ENCODE measurements at places on chromosomes 6 and 20.
A peak's percentile ranks its signal among the peaks of the same experiment; 100 is the strongest.

DNA sequence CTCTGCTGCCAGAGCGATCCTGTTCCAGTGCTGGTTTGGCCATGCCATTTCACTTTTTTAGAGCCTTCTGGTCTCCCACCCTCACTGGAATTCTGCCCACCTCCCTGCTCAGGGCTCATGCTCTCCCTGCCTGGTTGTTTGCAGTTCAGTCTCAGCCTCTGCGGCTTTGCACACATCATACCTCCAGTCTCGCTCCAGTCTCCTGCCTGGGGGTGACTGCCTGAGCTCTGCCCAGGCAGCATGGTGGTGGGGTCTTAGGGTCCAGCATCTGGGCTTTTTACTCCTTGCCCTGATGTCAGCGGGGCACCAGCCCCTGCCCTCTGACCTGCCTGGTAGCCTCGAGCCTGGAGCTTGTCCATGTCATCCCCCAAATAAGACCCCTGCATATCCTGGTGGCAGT, 30.9 kb downstream of the CD83 start:
- no peak for DNase-seq

DNA sequence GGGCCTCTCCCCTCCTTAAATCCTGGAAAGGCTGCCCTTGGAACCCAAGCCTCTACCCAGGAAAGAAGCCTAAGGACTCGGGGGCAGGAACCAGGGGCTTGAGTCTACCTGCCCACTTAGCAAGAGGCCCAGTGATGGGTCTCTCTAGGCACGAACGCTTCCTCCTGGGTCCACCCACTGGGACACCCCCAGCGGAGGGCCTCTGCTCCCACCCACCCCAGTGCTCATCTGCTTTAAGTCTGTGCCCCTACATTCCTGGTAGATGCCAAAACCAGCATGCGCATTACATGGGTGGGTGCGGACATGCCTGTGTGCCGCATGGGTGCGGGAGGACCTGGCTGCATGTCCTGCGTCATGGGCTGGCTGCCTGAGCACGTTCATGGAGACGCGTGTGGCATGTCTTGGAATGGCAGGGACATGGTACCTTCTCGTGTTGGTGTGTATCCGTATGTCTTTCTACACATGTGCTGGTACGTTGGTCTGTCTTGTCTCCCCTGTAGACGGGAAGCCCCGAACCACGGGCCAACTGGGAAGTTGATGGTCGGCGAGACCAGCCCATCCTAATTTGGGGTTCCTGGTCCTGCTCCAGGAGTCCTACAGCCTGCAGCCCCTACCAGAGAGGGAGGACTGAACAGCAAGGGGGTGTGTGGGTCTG, 29.3 kb downstream of the SNPH start:
- DNase-seq = peak; percentile 79

GRCh38 chr6:164859816-164860215, 449.6 kb downstream of the C6orf118 start:
- DNase-seq = no peak

DNA sequence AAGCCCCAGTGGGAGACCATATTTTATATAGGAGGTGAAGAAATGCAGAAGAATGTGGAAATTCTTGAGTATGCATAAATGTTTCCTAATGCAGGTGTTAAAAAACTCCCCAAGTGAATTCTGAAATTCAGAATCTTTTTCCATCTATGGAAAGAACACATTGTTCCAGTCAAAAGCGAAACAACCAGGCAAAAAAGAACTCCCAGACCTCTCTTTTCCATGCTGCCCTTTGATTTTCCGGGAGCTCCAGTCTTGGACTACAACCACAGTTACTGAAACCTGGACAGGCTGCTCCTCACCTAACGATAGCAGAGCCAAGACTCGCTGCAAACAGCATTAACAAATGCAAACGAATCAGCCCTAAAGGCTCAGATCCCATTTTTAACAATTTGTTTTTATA, 108.7 kb upstream of the CNKSR3 start:
- DNase-seq = no peak

DNA sequence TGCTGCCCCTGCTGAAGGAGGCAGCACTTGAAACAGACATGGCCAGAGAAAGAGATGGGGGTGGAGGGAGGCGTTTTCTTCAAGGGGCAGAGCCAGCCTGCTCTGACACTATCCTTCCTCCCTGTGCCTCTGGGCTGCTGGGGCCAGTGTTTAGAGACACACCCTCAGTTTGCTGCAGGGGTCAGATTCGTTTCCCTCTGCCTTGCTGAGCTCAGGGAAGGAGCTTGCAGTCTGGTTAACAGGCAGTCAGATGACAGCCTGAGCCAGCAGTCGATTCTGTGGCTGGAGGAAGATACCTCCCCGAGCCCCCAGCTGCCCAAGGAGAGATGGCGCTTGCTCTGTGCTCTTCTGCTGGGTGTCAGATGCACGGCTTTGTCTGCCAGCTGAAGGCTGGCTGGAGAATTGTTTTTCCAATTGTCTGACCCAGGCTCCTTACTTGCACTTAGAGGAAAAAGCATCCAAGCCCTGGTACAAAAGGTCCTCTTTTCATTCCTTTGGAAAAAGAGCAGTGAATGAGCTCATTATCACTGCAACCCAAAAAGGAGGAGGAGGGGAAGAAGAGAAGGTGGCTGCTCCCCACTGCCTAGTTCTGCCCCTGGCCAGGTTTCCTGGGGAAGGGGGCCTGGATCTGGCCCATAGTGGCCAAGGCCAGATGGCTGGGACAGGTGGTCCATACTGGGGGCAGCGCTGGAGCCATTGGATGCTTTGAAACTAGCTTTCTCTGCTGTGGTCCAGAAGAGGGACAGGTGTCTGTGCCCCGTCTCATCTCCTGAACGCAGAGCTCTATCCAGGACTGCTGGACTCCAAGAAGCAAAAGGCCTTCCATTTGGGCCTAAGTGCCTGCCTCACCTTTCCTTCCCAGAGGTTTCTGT, 88.2 kb downstream of the TCP11 start:
- no peak for DNase-seq

- no peak for DNase-seq
Measured at GRCh38 chr6:141744194-141744925, 388.4 kb upstream of the GJE1 start.

DNA sequence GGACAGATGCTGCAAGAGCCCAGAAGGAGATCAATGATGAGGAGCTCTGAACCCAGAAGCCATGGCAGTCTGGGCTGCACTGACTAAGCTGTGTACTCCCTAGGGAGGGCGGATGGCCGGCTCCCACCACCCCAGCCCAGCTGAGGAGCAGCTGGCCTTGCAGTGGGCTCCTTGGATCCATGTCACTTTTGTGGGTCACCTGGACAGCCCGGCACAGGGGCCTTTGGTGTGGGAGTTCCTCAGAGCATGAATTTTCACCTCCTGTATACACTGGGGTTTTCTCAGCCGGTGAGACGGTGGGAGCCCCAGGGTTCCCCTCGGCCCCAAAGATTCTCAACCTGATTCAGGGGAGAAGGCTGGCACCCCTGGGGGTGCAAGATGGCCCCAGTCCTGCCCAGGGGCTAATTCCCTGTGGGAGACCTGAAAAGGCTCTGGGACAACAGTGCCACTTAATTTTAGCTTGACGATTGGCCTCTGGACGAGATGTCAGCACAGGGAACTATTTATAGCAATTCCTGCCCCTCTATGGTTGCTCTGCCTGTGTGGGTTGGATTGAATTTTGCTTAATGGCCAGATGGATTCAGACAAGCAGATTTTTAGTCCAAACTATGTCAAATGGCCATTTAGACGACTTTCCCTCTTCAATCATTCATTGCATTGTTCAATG, 121.6 kb upstream of the PMEPA1 start:
- DNase-seq = no peak

DNA sequence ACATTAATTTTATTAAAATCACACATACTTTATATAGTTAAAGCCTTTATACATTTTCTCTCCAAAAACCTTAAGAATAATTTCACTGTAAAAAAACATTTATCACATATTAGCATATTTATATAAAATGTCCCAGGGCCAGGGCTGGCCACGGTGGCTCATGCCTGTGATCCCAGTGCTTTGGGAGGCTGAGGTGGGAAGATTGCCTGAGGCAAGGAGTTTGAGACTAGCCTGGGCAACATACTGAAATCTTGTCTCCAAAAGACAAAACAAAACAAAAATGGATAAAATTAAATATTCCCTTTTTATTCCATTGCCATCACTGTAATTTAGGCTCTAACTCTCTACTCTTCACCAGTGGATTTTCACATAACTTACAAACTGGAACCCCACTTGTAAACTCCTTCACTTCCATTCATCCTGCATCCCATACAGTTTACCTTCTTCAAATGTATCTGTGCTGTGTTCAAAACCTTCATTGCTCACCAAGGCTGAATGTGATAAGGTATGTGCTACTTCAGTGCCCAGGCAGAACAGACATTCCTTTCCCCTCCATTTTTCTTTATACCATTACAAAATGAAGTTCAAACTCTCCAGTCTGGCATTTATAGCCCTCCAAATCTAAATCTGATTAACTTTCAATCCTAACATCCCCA, 42.9 kb upstream of the PIM1 start:
- no peak for DNase-seq

- no peak for DNase-seq
Measured at GRCh38 chr6:161215876-161216615, 57.8 kb downstream of the AGPAT4 start.

DNA sequence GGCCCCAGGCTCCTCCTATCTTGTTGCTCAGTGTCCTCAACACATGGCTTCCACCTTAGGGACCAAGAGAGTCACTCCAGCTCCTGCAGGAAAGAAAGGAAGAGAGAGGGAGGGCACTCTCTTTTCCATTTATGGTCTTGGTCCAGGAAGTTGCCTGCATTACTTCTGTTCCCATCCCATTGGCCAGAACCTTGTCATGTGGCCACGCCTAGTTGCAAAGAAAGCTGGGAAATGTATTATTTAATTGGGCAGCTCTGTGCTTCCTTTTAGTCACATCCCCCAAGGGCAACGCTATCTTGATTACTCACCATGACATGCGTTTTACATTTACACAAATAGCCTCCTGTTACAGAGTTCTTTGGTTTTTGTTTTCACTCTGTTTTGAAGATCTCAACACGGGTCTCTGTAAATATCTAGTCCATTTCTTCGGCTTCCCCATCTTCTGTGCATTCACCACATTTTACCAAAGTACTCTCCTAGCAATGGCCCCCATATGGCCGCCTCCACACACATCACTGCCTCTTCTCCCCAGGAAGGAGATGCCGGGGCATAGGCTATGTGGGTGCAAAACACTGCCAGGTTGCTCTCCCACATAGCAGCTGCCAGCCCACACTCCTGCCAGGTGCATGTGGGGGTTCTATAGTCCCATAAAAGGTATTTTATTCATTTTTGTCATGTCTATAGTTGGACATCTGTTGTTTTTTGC, 35.7 kb upstream of the ZMYND8 start:
- no peak for DNase-seq

DNA sequence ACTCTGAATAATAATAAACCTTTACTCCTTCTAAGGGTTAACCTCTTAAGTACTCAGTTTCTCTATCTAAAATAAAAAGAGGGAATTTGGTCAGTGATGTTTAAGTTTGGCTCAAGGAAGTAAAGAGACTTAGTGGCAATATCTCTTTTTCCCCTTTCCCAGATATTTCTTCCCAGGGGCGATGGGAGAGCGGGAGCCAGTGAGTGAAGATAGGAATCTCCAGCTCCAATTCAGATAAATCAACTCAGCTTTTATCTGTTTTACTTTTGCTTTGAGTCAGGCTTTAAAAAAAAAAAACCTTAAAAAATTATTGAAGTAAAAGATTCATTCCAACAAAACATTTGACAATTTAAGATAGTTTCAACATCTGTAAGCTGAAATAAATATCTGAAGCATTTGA, 45.4 kb upstream of the SNRPB2 start:
- no peak for DNase-seq

DNA sequence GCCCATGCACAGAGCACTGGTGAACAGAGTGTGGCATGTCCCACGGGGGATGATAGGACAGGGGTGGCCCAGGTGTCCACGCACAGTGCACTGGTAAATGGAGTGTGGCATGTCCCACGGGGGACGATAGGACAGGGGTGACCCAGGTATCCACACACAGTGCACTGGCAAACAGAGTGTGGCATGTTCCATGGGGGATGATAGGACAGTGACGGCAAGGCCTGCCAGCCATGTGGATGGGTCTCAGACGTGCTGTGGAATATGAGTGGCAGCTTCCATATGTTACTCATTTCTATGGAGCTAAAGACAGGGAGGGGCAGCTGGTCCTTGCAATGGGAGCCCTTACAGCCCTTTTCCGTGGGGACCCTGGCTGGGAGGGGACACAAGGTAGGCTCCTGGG, 168.7 kb downstream of the CDH4 start:
- DNase-seq = no peak

GRCh38 chr6:170053966-170054661, 236.8 kb downstream of the DLL1 start:
- peak; percentile 43 for DNase-seq

GRCh38 chr6:40353197-40353966, 233.8 kb downstream of the LRFN2 start:
- DNase-seq = no peak
